ENCODE measurements at places on chromosomes 2 and 18.

GRCh38 chr2:68290901-68291300 is 28.8 kb downstream of the CNRIP1 start:
- no peak for DNase-seq

DNA sequence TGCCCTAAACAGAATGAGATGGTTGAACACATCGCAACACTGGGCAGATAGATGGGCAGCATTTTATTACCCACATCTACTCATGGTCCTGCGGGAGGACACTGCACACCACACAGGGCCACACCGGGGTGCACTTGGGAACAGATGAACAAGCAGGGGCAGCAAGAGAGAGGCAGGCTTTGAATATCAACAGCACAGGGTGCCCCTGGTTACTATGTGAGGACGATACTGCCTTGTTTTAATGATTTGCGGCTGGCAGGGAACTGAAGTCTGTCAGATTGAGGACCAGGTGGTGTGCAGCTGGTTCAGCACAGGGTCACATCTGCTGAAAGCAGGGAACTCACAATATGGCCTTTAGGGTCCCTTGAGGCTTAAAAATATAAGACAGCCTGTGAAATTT is 195.7 kb downstream of the PIEZO2 start:
- DNase-seq, result no peak

DNA sequence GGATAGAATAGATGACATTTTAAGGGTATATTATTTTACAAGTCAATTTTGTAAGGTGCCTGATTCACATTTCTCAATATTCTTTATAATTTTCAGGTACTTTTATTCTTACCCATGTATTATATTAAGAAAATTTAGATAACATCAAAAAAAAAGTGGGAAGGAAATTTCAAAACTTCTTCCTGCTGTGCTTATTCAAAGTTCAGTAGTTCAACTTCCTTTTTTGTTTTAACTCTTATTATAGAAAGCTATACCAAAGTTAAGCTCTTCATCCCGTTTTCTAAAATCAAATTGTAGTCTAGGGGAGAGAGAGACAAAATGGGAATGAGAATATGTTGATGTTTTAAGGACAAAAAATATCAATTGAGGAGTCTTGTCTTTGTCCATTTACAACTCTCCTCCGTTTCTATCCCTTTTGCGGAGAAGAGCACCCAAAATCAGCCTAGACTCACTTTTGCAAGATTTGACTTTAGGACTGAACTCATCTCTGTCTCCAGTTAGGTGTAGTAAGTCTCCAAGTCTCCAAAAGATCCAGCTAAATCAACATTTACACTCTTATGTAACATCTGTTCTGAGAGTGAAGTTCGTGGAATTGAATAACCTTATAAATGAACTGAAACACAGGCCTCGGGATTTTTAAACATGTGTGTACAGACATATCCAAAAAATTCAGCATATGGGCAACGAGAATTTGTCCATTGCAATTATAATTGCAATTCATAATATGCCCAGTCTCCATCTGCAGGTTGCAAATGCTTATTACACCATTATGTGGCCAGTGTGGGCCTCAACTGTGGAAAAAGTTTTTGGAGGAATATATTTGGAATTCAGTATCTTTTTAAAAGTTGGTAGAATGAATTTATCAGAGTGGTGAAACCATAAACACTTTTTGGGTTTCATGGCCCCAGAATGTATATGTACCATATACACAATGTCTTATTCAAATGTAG is 23.9 kb downstream of the FAM124B start:
- no peak for DNase-seq

- DNase-seq, result no peak
Measured at GRCh38 chr2:31207790-31208189, 9.5 kb downstream of the CAPN14 start.

GRCh38 chr18:3027370-3027891 is 14.5 kb upstream of the LPIN2 start:
- DNase-seq, result no peak

GRCh38 chr2:62706721-62707521 is 1.4 kb downstream of the EHBP1 start:
- no peak for DNase-seq

DNA sequence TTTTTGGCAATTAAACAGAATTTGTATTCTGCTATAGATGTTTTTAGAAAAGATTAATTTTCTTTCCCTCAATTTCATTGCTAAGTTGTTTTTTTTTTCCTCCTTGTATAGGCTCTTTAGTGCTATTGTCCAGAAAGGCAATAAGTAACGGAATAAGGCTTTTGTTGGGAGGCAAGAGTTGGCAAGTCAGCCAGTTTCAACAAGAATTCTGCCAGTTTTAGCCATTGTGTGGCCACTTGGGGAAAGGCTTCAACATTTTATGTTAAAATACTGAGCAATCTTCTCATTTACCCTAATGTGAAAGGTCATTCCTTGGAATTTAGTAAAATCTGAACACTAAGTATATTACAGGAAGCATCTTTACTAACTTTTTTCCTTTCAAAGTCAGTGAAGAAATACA is 9.6 kb downstream of the CALCRL start:
- DNase-seq, result no peak

DNA sequence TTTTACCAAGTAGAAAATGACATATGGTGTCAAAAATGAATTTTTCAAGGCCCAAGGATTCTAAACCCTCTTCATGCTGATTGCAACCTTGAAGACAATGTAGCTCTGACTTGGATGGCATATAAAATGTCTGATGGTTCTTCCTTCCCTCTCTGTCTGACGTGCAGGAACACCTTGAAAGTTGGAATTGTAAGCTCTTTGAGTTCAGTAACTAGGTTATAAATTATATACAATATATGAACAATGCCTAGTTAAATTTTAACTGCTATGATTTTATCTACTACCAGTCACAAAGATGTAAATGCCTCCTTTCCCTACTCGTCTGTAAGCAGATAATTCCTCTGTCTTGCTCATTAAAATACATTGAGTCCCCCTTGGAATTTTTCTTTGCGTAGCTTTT is 89.5 kb upstream of the TMEM17 start:
- no peak for DNase-seq

DNA sequence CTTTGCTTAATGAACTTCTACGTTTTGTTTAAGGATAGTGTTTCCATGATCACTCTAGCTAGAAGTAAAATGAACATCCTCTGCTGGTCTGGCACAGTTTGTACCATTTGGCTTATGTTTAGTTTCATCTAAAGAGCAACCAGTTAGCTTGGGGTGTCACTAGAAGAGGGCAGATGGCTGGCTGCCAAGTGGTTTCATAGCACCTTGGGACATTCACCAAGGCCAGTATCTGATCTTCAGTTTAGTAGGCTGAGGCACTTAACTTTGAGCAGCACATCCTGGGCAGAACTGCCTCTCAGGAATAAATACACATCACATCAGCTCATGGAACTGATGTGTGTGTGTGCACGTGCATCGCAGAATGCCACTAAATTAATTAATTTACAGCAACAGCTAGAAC is 68.4 kb downstream of the NXPH2 start:
- no peak for DNase-seq

GRCh38 chr2:43361286-43361685 is 134.9 kb upstream of the ZFP36L2 start:
- no peak for DNase-seq

GRCh38 chr2:37230581-37230980 is 815 bp downstream of the CEBPZ start:
- DNase-seq, result no peak

- no peak for DNase-seq
Measured at GRCh38 chr2:56666777-56667176, 483.0 kb downstream of the CCDC85A start.

DNA sequence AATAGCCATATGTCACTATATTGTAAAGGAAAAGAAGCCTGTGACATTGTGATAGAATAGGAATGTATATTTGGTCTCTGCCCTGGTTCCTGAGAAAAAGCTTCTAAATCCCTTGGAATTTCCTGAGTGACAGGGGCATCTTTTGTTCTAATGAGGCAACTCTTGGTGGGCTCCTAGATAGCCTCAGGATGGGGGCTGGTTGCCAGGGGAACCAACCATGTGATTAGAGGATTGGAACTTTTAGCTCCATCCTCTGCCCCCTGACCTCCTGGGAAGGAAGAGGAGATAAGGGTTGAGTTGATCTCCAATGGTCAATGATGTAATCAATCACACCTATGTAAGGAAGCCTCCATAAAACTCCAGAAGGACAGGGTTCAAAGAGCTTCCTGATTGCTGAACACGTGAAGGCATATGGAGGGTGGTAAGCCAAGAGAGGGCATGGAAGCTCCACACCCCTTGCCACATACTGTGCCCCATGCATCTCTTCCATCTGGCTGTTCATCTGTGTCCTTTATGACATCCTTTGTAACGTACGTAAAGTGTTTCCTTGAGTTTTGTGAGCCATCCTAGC is 2.9 kb upstream of the ME2 start:
- no peak for DNase-seq

- DNase-seq, result no peak
Measured at GRCh38 chr18:5195656-5196055, 1.4 kb downstream of the AKAIN1 start.

DNA sequence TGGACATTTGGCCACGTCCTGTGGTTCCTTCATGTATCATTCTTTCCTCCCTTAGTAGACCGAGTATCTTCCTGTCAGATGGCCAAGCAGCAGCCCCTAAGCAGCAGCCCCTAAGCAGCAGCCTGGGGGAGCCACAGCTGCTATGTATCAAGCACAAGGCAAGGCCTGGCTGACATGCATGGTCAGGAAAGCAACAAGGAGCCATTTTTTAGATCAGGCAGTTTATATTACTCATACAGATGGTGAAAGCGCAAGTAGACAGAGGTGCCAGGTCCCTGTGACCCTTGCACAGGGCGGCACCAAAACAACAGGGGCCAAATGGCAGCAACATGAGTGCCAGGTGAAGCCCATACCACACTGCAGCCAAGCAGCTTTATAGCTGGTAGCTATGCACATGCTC is 22.1 kb downstream of the CHCHD5 start:
- DNase-seq, result peak; percentile 26

- no peak for DNase-seq
Measured at GRCh38 chr2:197866455-197866854, 62.1 kb downstream of the PLCL1 start.

- DNase-seq, result peak; percentile 97
Measured at GRCh38 chr18:59139615-59140301, at the start of gene SEC11C. TSS of gene SEC11C (plus strand) at chr18:59139884. CDS start at chr18:59139949, 65 bp downstream.

GRCh38 chr2:27003857-27004256 is 28.9 kb upstream of the TMEM214 start:
- no peak for DNase-seq

- no peak for DNase-seq
Measured at GRCh38 chr2:119230219-119231185, 6.9 kb downstream of the STEAP3 start.

GRCh38 chr2:216880509-216881184 is 20.8 kb upstream of the TNP1 start:
- no peak for DNase-seq

GRCh38 chr18:38494065-38494464 is 928.5 kb upstream of the CELF4 start:
- no peak for DNase-seq

- DNase-seq, result no peak
Measured at GRCh38 chr2:151315381-151315903, 26.0 kb upstream of the NMI start.

GRCh38 chr18:51884039-51884438 is 456.0 kb upstream of the DCC start:
- DNase-seq, result no peak

DNA sequence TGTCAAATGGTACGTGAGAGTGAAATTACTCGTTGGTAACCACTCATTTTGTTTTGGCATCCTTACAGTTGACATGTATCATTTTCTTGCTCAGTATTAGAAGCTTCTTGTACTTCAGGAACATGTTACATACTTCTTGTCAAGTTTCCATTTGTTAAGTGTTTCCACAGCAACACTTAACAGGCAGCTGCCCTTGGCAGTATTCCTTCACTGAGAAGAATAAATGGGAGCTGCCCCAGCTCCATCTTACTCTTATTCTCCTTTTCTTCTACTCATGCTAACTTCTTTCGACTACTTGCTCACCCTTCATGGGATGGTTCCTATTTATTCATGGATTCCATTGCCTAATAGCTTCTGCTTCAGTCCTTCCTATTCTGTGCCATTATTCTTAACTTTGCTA is 60.1 kb upstream of the TUBA3E start:
- no peak for DNase-seq

DNA sequence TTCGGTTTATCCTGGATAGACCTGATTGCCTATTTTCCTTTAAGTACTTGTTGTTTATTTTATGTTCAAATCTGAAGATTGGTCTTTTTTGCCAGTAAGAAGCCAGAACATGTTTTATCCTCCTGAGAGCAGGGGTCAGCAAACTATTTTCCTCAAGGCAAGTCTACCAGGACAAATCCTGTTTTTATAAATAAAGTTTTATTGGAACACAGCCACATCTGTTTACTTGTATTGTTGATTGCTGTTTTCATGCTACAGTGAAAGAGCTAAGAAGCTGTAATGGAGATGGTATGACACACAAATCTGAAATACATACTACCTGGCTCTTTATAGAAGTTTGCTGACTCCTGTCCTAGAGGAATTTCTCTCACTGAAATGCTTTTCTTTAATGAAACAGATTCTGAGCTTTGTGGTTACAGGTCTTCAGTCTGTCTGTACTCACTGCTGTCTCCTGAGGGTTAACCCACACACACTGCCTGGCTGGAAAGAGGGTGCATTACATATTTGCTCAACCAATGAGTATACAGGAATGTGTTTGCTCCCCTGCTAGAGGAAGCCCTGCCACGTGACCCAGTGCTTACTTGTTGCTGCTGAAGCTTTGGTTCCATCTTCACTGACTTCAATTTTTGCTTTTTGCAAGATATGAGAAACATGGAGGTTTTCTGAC is 22.6 kb downstream of the MRPL44 start:
- no peak for DNase-seq

DNA sequence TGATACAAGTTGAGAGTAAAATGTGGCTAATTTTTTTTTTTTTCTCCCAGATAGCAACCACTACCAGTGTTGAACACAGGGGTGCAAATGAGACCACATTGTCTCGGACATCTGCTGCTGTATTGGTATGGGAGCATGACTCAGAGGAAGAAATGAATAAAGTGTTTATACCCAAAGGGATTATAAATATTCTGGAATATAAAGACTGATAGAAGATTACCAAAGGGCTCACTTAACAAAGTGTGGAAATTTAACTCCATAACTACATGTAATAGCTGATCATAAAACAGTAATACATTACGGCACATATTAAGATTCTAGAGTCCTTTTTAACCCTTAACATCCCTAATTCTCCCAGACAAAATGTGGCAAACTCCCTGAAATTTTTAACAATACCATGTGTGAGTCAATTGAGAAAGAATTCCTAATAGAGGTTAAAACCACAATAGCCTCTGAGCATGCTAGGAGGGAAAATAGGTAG is 1023.0 kb upstream of the ACVR2A start:
- no peak for DNase-seq

DNA sequence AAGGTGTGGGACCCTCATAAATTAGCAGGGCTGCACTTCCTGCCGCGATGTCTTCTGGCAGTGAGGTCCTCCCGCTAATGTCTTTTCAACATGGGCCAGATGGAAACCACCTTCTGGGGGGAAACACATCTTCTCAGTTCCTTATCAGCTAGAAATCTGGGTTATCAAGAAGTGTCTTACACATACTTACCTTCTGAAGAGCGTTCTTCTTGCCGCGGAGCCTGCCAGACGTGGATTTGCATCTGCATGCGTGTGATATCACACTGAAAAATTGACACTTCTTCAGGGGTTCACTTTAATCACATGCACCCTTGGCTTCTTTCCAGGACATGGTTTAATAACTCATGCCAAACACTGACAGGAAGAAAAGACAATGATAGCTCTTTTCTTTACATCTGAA is 163.5 kb upstream of the SOX11 start:
- DNase-seq, result no peak

- DNase-seq, result no peak
Measured at GRCh38 chr2:229257985-229258384, 13.1 kb downstream of the PID1 start.

Measured in cardiac septum (tissue), 1 donor.